ENCODE measurements at places on chromosomes 11 and 22.

DNA sequence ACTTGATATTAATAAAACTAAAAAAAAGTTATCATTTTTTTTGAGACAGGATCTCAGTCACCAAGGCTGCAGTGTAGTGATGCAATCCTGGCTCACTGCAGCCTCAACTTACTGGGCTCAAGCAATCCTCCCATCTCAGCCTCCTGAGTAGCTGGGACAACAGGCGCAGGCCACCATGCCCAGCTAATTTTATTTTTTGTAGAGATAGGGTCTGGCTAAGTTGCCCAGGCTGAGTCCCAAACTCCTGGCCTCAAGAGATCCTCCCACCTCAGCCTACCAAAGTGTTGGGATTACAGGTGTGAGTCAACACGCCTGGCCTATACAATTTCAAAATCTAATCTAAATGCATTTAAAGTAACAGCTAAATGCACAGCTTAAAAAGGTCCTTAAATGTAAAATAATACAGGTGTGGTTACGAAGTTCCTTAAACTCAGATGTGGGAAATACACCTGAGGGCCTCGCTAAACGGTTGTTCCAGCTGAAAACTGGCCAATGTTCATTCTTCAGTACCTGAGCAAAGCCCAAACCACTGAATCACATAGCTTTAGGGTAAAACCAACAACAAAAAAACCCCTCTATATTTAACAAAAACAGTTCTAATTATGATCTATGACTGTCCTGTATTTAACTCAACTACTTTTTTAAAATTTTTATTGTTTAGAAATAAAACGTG lies 11.8 kb downstream of the NAP1L4 start:
- DNase-seq, result no peak

DNA sequence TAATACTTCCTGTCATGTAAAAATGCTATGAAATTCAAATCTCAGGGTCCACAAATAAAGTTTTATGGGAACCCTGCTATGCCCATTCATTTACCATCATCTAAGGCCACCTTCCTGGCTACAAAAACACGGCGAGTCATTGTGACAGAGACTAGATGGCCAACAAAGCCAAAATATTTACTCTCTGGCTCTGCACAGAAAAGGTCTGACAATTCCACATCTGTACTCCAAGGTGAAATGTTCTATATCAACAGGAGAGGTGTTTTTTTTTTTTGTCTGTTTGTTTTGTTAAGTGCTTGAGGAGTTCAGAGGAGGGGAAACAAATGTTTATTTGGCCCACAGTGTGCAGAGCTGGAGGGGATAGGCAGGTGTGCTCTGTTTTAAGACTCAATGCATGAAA lies 18.6 kb upstream of the TMA7B start:
- DNase-seq, result no peak

GRCh38 chr11:134333312-134333711 lies 1.5 kb downstream of the GLB1L2 start:
- no peak for DNase-seq

GRCh38 chr11:119623682-119624081 lies 105.3 kb downstream of the NECTIN1 start:
- DNase-seq, result no peak

DNA sequence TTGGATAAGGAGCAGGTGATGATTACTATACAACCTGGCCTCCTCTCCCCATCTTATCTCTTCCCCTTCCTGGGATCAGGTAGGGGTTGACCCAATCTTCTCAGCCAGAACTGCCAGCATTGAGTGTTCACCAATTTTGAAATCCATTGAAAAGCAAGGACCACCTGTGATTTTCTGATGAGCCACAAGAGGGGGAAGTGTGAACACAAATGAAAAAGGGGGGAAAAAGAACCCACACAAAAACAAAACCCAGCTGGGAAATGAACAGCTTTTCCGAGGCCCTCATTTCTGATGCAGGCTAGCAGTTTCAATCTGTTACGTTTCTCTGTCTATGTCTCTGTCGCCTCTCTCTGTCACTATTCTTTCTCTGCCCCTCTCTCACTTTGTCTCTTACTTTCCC lies 161.9 kb downstream of the INSC start:
- DNase-seq, result no peak

GRCh38 chr11:11537871-11538270 lies 83.9 kb downstream of the GALNT18 start:
- DNase-seq, result no peak

- DNase-seq, result no peak
These were observed 44.4 kb downstream of the NAT10 start for GRCh38 chr11:34149786-34150185.

DNA sequence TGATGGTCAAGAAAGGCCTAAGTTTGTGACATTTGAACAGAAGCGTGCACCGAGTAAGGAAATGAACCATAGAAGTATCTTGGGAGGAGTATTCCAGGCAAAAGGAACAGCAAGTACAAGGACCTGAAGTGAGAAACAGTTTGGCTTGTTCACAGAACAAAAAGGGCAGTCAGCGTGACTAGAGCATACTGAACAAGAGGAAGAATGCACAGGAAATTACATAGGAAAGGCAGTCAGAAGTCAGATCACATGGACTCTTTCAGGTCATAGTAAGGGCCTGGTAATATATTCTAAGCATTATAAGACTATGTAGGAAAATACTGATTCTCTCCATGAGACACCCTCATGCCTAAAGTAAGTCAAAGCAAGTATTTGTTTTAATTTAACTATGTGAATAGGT lies 52.3 kb upstream of the GAB2 start:
- DNase-seq, result no peak

GRCh38 chr11:72670041-72670440 lies 4.2 kb downstream of the PDE2A start:
- no peak for DNase-seq

GRCh38 chr11:123479048-123479837 lies 49.2 kb downstream of the GRAMD1B start:
- no peak for DNase-seq

- DNase-seq, result no peak
These were observed 5.5 kb downstream of the PKNOX2 start for GRCh38 chr11:125170001-125170509.

DNA sequence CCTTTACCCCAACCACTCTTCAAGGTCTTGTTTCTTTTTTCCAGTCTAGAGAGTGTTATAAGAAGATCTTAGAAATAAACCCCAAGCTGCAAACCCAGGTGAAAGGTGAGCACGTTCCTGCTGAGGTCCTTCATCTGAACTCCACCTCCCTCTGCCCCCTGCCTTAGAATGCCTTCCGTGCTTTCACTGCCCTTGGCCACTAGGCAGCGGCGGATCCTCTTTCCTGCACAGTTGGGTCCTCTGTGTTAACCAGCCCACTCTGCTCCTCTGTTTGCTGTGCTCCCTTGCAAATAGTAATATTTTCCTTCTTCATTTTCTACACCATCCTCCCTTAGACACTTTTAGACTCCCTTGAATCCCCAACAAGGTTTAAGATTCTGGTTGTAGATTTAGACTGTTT lies 24.3 kb downstream of the TTC12 start:
- DNase-seq, result no peak

- no peak for DNase-seq
These were observed 687.2 kb downstream of the OPCML start for GRCh38 chr11:132844956-132845696.

- no peak for DNase-seq
These were observed 23.8 kb downstream of the TAF1D start for GRCh38 chr11:93717501-93717900.

- DNase-seq, result no peak
These were observed 31.7 kb downstream of the TEAD1 start for GRCh38 chr11:12705874-12706273.

DNA sequence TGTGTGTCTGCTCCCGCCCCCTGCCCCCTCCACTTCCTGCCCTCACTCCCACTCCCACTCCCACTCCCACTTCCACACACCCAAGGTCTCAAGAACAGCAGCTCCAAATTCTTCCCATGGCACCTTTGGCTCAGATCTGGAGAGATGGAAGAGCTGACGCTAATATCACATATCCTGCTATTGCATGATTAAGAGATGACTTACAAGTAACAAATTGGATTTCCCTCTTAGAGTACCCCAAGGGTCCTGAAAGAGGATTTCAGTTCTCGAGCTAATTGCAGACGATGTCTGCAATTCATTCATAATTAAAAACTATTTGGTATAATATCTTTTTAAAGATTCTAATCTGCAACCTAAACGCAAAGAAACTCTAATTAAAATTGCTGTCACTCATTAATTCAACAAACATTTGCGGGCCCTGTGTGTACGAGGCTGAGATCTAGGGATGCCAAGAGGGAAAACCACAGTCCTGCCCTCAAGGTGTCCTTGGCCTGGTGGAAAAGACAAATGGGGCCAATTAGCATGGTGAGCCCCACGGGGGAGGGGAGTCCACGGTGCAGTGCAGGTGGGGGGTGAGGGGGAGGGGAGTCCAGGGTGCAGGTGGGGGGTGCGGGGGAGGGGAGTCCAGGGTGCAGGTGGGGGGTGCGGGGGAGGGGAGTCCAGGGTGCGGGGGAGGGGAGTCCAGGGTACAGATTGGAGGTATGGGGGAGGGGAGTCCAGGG lies 50.3 kb downstream of the CELSR1 start:
- no peak for DNase-seq

DNA sequence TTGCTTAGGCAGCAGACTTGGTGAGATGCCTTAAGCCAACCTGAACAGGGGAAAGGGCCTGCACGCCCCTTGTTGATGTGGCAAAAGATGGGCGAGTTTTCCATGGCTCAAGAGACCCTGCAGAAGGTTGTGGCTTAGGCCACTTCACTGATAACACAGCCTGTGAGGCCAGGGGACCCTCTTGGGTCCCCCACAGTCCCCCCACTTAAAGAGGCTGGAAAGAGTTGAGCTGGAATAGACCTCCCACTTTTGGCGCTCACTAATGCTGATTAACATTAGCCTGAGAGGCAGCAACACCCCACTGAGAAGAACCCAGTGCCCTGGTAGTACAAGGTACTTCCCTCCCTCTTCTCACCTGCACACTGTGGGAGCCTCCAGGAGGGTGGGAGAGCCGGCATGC lies 107.5 kb downstream of the TRIM29 start:
- no peak for DNase-seq

- DNase-seq, result no peak
These were observed 7.1 kb downstream of the TSPAN18 start for GRCh38 chr11:44733877-44734276.

GRCh38 chr11:13329670-13330356 lies 52.2 kb downstream of the BMAL1 start:
- DNase-seq, result no peak

DNA sequence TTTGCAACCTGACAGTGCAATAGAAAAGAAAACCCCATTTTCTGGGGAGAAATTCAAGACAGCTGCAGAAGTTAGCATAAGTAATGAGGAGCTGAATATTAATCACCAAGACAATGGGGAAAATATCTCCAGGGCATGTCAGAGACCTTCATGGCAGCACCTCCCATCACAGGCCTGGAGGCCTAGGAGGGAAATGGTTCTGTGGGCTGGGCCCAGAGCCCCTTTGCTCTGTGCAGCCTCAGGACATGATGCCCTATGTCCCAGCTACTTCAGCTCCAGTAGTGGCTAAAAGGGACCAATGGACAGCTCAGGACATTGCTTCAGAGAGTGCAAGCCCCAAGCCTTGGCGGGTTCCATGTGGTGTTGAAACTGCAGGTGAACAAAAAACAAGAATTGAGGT lies 14.6 kb upstream of the DKK3 start:
- DNase-seq, result no peak

GRCh38 chr11:134205729-134206128 lies 18.0 kb downstream of the NCAPD3 start:
- DNase-seq, result no peak

- DNase-seq, result no peak
These were observed 16.9 kb upstream of the IPO7 start for GRCh38 chr11:9367551-9367950.

DNA sequence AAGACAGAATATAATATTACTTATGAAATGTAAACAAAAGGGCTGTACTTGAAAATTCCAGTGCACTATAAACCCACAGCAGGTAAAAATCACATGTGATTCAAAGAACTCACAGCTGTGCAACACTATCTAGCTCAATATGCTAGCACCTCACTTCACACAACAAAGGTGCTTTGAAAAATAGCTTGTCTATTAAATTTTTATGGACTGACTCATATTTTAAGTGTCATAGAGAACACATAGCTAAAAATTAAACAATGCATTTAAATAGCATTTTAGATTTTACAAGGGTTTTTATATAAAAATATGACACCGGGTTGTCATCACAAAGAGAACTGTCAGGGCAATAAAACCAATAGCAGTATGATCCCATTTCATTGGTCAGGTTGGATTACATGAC lies 1390.5 kb upstream of the TENM4 start:
- DNase-seq, result no peak

DNA sequence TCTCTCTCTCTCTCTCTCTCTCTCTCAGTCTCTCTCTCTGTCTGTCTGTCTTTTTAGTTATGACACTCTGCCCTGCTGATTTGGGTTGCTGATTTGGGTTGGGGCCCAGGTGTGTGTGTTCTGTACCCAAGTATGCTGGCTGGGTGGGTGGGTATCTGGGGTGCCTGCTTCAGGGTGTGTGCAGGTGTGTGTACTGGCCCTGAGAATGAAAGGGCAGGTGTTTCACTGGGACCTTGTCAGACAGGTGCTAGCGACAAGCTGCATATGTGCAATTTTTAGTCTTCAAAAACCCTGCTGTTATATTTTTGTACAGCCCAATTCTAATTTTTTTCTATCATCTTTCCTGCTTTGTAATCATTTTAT lies 943 bp downstream of the CSF2RB start:
- DNase-seq, result no peak

DNA sequence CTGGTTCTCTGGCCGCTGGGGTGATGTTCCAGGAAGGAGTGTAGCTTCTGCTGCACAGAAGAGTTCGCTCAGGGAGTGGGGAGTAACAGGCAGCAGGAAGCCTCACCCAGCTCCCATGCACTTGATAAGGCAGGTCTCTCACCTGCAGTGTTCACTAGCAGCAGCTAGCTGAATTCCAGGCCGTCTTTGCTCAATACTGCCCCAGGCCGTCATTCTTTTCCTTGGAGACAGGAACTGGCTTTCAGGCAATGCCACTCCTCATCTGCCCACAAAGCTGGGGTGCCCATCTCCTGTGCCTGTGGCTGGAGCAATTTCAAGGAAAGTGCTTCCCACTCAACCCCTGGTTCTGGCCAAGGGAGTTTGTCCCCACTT lies 66.1 kb downstream of the ARHGAP42 start:
- DNase-seq, result no peak

GRCh38 chr22:23070418-23071229 lies at the start of gene GNAZ:
Gene GNAZ (plus strand): TSS chr22:23070519. CDS start chr22:23095696, 25,177 bp downstream.
- DNase-seq, result no peak

DNA sequence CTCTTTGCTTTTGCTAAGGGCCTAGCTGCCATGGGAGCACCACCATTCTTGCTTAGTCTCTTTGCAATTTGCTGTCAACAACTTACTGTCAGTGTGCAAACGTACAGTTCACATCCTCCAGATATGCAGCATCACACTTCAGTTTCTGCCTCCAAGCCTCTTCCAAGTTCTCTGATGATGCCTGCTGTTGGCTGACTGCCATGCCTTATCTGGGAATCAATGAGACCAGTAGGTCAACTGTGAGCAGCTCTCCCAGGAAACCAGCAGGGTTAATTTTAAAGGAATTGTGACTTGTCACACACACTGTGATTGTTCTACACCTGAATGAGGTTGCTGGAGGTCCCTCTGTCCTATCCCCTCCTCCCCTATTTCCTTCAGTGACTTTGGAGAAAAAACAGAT lies 56.0 kb downstream of the COPB1 start:
- no peak for DNase-seq

Measured in activated CD8-positive, alpha-beta memory T cell treated with anti-CD3 and anti-CD28 coated beads for 4 hours (primary cell).